ENCODE measurements at places on chromosomes 5 and 9.

GRCh38 chr5:61348447-61348846, 16.4 kb downstream of the ZSWIM6 start:
- DNase-seq, result no peak

DNA sequence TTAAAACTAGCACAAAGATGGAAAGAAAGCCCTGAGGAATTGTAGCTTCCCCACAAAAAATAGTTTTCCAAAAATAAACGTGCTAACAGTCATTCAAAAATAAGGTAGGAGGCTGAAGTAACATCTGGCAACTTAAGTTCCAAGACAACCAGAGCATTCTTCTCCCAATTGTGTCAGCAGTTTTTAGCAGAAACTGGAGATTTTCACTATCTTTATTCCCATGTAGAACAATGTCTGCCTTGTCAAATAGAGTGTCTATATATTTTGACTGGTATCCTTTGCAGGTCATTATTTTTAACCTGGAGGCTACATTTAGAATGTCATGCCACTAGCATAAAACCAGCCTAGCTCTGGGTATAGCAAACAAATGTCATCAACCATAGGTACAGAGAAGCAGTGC, 10.8 kb downstream of the TYRP1 start:
- DNase-seq, result no peak

DNA sequence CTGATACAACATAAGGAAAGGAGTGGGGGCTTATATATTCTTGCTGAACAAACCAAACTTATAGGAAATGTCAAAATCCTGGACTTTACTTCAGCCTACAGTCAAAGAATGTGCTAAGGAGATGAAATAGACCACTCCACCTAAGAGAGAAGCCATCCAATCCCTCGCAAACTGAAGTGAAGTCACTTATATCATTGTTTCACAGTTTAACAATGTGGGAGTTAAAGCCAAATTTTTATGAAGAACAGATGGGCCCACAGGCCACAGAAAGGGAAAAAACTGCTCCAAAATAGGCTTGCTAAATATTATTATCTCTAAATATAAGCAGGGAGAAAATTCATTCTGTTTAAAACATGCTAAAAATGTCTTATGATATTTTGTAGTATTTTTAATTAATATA, 233.3 kb downstream of the GAS1 start:
- DNase-seq, result no peak

DNA sequence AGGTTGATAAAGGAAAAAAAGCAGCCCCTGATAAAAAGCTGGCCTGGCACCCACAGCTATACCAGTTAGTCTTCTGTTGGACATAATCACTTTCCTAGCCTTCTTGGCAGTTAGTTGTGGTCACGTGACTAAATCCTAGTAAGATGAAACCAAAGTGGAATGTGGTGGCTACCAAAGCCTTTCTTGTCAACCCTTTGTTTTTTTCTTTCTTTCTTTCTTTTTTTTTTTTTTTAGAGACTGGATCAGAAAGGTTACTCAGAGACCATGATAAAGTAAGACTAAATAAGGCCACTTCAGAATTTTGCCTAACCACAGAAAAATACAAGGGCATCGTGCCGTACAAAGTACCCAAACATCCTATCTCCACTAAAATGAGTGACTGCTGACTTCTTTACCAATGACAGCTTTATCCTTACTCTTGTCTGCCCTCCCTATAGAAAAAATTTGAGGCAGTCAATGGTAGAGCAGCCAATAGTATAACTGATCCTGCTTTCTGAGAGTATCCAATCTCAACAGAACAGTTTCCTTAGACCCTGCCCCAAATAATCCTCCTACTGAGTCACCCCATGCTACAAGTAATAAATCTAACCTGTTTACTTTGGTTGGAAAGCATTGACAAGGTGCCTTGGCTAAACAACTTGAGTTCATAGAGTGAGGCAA, 14.2 kb upstream of the KIF27 start:
- DNase-seq, result no peak

GRCh38 chr5:131672776-131673175, 37.7 kb upstream of the RAPGEF6 start:
- DNase-seq, result no peak

DNA sequence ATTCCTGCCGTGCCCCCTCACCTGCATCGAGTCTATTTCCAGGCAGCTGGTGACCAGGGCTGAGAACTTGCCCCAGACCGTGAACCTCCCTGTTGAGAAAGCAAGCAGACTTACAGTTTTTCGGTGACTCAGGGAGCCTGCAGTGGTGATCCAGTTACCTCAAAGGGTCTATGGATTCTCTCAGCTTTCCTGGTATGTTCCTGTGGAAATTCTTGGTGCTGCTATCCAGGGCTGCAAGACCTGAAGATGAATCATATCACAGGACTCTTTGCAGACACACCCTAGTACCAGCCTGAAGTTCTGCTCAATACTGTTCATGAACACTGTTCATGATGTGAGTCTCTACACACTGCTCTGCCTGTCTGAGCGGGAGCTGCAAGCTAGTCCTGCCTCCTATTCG, 154.7 kb downstream of the WDR70 start:
- DNase-seq, result no peak

GRCh38 chr9:2749485-2749884, 32.2 kb downstream of the KCNV2 start:
- DNase-seq, result no peak

GRCh38 chr9:106312906-106313305, 550.1 kb upstream of the ZNF462 start:
- no peak for DNase-seq

DNA sequence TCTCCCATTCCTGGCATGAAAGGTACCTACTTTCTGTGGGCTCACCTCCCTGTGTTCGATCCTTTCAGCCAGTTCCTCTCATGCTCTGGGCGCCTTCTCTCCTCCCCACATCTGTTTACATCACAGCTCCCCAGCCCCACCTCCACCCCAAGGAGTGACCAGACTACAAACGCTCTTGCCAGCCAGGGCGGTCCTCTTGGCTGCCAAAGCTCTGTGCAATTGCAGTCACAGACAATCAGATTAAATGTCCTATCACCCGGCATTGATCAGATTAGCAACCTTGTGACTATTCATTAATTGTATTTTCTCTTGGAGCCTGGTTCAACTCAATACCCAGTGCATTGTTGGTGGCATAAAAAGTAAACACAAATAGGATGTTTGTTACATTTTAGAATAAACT, 211.2 kb upstream of the TBCA start:
- peak; percentile 72 for DNase-seq

- no peak for DNase-seq
Observed at GRCh38 chr5:9905661-9906060, 275.5 kb upstream of the TAS2R1 start.

- no peak for DNase-seq
Observed at GRCh38 chr5:125129151-125129806, 382.8 kb upstream of the ZNF608 start.

DNA sequence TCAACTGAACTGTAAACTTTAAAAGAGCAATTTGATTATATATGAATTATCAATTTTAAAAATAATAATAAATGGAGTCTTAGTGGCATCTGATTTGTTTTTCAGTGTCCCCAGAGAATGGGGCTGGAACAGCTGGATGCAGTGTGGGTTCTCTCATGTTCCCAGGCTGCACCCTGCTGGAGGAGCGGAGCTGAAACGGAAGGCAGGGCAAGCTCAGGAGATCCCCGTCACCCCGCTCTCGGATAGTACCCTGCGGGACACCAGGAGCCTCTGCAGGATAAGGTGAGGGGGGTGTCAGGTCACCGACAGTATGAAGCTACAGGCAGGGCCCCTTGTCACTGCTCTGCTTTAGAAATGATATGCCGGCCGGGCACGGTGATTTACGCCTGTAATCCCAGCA, 57.3 kb downstream of the S1PR3 start:
- no peak for DNase-seq

- no peak for DNase-seq
Observed at GRCh38 chr5:117182104-117182503, 607.5 kb upstream of the SEMA6A start.

GRCh38 chr9:73344060-73344459, 192.4 kb downstream of the ANXA1 start:
- DNase-seq, result no peak

DNA sequence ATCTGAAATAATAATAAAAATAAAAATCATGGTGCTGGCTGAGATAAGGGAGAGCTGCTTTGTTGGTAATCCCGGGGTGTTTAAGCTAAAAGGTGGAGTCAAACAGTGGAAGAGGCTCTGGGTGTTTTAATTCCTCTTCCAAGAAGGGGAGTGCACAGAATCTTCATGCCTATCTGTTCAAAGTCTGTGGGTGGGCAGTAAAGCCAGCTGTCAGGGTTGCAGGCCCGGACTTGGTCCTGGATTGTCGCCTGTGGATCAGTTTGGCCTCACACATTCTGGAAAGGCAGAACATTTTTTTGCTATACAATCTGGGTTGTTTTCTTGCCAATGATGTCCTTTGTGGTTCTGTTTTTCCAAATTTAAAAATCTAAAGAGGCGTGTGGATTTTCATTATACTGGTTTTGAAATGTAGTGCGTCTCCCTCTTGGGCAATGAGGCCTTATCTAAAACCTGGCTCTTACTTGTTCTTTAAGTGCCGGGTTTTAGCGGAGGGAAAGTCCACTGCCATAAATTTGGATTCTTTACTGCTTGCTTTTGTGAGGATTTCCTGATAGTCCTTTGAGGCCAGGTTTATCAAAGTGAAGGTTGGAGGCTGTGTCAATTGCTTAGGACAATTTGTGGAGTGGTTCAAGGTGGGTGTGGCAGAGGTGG, 5.8 kb downstream of the ANKDD1B start:
- DNase-seq, result no peak
